ENCODE measurements at places on chromosomes 6 and 20.

- DNase-seq, result no peak
Measured at GRCh38 chr6:132614554-132614953, 9.5 kb downstream of the TAAR2 start.

- DNase-seq, result no peak
Measured at GRCh38 chr20:57332105-57333089, 2.8 kb downstream of the SPO11 start.

DNA sequence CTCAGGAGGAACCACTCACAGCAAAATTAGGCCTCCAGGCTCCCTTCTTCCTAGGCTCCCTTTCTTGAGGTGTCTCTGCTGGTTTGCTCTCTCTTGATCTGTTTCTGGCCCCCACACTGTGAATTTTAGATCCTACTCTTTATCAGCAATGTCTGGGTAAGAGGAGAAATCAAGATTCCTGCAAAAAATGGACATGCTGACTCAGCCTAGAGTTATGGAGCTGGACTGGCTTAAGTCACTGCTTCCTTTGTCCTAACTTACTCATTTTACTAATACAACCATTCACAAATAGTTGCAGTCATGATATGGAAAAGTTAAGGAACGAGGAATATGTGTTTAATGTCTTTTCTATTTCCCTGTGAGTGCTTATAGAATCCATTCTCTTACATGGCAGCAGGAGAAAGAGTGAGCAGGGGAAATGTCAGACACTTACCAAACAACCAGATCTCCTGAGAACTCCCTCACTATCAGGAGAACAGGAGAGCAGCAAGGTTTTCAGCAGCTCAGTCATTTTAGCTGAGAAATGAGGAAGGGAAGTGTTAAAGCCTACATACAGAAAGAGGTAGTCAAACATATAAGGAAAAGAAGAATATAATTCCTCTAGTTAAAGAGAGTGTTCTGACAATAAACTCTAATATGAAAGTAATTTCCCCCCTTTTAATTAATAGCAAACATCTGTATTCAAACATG is 160.8 kb downstream of the PDE7B start:
- DNase-seq, result no peak

DNA sequence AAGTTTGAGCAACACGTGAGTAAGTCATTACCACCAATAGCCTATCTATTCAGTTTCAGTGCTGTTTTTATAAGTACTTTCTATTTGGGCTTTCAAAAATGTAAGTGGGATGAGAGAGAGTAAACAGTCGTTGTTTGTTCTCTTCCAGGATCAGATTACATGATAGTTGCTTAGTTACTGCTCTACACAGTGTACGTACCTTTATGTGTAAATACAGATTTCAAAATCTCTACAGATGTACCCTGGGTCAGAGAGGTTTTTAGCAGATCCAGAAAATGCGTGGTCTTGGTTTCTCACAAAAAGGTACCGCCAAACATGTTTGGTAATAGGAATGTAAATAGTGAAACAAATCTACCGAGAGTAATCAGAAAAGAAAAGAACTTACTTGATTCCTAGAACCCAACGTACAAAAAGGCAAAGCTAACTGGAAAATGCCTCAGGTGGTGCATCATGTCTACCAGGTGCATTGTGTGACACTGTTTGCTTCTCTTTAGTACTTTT is 421.1 kb downstream of the BCKDHB start:
- no peak for DNase-seq

Data from 8988T (cell line).